ENCODE measurements at places on chromosomes 13 and 19.

DNA sequence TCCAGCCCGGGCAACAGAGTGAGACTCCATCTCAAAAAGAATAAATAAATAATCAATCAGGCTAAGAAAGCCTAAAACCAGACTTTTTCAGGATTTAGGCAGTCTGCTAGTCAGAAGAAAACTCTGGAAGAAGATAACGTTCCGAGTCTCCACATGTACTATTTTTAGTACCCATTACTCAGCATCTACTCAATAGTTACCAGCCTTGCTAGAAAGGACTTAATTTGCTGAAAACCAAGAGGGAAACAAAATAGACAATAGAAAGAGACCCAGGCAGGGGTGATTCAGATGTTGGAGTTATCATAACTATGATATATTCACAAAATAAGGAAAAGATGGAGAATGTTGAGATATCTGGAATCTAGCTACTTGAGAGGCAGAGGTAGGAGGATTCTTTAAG is 3.6 kb upstream of the LIN7B start:
- peak; percentile 41 for DNase-seq

GRCh38 chr13:85366759-85367417 is 432.3 kb downstream of the SLITRK6 start:
- DNase-seq = peak; percentile 59

- DNase-seq = no peak
Measured at GRCh38 chr13:25253702-25254101, 33.6 kb downstream of the MTMR6 start.

DNA sequence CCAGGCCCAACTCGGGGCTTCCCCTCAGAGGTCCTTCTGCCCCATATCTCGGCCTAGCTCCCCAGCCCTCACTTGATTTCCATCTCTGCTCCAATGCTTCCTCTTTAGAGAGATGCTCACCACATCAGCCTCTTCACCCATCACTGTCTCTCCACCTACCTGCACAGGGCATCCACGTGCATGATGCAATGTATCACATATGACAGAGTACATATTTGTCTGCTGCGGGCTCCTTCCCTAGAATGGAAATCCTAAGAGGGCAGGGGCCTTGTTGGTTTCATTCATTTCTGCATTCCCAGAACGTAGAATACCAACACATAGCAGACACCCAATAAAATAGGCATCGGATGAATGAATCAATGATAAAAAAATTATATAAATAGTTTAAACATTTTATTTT is 130.3 kb downstream of the USP12 start:
- no peak for DNase-seq

DNA sequence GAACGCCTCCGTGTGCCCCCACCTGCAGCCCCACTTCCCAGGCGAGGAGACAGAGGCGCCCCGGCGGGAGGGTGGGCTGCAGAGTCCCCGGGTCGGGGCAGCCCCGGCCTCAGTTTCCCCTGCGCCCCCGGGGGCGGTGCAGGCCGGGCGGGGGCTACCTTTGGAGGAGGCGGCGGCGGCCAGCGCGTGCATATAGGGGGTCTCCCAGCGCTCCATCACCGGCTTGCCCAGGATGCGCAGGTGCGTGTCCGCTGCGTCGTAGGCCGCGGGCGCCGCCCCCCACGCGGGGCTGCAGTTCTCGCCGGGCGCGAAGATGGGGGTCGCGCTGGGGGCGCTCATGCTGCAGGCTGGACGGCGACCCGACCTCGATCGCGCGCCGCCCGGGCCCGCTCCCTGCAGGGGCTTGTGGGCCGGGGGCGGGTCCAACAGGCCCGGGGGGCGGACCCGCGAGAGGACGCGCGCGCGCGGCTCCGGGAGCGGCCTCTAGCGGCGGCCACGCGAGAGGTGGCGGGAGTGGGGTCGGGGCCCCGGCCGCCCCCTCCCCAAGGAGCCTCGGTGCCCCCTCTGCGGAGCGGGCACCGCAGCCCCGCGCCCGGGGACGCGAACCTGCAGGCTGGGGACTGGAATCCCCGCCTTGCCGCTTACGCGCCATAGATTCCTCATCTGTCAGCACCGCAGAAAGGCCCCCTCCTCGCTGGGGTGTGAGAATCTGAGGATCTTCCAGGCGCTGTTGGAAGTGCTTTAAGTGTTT is at the start of gene GAMT:
Gene GAMT (minus strand): TSS at position 405 of the 751 bp plus-strand sequence. CDS start 66 bp downstream, at position 339.
- DNase-seq = no peak

DNA sequence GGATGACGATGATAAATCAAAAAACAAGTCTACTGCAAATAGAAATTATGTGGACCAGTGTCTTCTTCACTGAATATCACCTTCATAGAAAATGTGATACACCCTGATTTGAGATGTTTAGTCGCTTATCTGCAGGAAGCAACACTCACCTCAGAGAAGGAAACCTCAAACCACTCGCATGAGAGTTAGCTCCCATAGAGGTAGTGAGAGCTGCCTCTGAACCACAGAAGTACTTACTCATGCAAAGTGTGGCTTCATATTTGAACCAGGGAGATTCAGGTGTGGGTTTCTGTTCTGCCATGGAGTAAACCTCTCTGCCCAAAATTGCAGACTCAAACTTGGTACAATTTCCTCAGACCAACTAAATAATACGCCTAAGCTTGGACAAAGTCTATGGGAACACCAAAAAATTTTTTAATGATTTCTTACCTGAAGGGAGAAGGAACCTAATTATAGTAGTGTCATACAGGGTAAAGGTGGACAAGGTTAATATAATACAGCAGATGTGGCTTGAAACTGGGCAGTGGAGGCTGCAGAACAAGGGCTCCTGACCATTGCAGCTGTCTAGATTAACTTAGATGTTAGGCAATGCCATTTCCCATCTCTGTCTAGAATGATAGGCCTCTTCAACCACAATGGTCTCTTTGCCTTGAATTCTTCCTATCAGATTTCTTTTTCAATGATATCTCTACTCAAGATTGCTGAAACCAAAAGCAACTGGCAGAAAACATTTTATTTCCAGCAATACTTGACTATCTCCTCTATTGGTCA is 29.6 kb upstream of the RCBTB2 start:
- no peak for DNase-seq

DNA sequence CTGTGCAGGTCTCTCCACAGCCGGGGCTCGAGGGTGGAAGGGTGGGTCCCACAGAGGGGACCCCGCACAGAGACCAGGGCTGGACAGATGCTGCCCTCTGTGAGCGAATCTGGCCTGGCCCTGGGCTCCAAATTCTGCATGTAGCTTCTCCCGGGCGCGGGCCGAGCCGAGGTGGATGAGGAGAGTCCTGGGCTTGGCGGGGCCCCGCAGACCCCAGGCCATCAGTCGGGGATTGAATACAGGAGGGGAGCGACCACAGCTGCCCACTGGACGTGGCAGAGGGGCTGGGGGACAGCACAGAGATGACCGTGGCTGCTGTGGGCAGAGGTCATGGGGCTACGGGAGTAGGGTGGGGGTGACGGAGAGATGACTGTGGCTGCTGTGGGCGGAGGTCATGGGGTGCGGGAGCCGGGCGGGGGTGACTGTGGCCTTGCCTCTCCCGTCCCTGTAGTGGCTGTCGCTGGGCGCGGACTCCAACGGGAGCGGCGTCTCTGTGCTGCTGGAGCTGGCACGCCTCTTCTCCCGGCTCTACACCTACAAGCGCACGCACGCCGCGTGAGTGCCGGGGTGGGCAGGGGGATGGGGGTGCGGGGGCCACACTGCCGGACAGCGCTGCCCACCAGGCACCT is 15.5 kb downstream of the NCLN start:
- DNase-seq = no peak

- no peak for DNase-seq
Measured at GRCh38 chr19:51503286-51503817, 1.8 kb upstream of the SIGLEC12 start.

DNA sequence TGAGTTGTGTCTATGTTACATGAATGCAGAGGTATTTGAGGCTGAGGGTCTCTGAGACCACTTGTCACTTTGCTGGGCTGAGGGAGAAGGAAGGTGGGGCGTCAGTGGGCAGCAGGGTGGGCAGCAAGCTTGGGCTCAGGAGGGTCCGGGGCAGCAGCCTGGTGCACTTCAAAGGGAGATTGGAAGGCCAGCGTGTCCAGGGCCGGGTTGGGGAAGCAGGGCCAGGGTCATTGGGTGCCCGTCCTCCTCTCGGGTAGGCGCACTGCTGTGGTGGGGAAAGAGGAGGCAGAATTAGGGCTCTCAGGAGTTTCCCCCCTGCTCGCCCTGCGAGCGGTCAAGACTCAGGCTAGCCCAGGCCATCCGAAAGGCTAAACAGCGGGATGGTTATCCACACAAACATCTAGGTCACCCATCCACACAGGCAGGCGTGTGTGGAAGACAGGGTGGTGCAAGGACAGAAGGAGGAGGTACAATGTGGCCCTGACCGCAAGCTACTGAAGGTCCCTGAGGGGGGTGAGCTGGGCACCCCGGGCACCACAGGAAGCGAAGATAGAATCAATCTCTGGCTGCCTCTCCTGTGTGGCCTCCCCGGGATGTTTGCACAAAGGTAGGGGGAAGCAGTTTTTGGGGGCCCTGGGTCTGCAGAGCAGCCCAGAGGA is 37.7 kb downstream of the MYO9B start:
- DNase-seq = no peak

DNA sequence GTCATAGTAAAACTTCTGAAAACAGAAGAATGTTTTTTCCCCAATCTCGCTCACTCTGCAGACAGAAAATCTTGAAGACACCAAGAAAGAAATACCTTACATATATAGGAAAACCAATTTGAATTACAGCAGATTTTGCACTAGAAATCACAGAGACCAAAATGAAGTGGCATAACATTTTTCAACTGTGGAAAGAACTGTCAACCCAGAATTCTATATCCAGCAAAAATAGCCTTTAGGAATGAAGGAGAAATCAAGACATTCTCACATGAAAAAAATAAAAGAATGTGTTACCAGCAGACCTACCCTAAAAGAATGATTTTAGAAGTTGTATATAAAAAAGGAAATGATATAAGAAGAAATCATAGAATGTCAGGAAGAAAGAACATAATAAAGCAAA is 28.7 kb downstream of the CCDC122 start:
- DNase-seq = no peak

DNA sequence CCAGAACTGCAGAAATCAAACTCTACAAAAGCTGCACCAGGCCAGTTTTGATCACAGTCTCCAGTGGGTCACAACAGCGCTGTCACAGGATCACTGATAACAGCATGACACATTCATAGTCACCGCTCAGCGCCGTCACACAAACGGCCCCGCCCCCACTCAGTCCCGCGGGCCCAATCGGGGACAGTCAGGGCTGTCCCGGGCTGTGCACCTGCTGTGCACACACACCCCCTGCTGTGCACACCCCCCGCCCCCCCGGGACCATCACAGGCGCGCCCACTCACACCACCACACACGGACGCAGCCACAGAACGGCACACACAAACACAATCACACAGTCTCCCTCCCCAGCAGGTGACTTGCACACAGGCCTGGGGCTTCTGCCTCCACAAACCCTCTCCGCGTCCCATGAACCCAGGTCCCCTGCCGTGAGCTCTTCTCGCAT is 435 bp upstream of the ZNF382 start:
- peak; percentile 38 for DNase-seq

DNA sequence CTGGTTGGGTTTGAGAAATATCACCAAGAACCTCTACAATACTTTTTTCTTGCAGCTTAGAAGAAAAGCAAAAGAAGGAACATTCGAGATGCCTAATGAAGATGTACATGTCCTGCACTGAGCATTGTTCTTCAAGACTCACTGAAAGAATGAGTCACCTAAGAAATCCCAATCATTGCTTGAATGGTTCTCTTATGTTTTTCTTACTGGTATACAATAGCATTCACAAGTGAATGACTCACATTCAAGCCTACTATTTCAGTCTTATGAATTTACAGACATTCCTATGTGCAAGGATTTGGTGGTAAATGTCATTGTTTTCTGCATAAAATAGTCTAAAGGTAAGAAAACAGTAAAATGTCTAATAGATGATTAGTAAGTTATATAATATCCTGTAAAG is 594.6 kb downstream of the PCDH9 start:
- peak; percentile 90 for DNase-seq

- no peak for DNase-seq
Measured at GRCh38 chr19:13790354-13790753, 4.9 kb upstream of the ZSWIM4 start.

- DNase-seq = no peak
Measured at GRCh38 chr19:54668353-54668752, 5.6 kb downstream of the LILRB4 start.

GRCh38 chr19:4567584-4568071 is 8.1 kb upstream of the SEMA6B start:
- peak; percentile 31 for DNase-seq

- no peak for DNase-seq
Measured at GRCh38 chr19:54482889-54483288, 9.8 kb upstream of the CDC42EP5 start.

DNA sequence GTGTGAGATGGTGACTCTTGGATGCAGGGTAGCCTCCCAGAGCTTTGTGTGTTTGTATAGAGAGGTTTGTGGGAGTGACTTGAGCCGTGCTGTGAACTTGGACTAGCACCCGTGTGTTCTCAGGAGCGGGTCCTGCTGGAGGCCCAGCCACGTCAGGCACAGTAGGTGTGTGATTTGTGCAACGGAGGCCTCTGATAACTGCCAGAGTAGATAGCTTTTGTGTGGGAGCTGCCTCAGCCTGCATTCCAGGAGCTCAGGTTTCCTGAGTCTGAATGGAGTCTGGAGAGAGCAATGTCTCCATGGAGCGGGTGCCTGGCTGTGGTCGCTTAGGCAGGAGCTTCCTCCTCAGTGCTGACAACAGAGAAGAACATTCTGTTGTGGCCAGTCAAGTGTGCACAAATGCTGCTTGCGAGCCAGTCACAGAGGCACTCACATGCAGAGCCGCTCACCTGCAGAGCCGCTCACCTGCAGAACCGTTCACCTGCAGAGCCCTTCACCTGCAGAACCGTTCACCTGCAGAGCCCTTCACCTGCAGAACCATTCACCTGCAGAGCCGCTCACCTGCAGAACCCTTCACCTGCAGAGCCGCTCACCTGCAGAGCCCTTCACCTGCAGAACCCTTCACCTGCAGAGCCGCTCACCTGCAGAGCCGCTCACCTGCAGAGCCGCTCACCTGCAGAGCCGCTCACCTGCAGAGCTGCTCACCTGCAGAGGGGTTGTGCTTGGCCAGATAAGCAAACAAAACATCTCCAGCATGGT is 32.6 kb downstream of the TFDP1 start:
- peak; percentile 54 for DNase-seq

GRCh38 chr19:12773571-12773970 is 1.8 kb downstream of the HOOK2 start:
- DNase-seq = no peak

DNA sequence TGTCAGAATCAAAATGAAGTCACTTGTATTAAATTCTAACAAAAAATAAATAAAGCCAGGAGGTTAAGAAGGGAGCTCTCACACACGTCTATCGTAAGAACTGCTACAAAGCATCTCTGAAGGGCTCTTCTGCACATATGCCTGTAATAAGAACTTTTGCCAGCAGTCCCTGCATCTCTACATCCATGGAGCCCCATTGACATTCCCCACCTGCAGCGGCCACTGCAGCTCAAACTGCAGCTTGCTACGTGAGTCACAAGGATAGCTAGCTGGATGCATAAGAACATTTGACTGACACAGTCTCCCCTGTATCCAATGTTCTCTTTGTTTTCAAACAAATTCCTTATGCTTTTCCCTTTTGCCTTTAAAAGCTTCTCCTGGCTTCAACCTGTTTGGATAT is 68.3 kb downstream of the DNAJC3 start:
- no peak for DNase-seq

GRCh38 chr19:30123119-30123518 is 181.1 kb downstream of the URI1 start:
- no peak for DNase-seq

- no peak for DNase-seq
Measured at GRCh38 chr13:101429733-101430132, 13.4 kb upstream of the NALCN start.
